ELR (cell line): ENCODE measurements at places on chromosomes 3 and 15.
A peak's percentile ranks its signal among the peaks of the same experiment; 100 is the strongest.

DNA sequence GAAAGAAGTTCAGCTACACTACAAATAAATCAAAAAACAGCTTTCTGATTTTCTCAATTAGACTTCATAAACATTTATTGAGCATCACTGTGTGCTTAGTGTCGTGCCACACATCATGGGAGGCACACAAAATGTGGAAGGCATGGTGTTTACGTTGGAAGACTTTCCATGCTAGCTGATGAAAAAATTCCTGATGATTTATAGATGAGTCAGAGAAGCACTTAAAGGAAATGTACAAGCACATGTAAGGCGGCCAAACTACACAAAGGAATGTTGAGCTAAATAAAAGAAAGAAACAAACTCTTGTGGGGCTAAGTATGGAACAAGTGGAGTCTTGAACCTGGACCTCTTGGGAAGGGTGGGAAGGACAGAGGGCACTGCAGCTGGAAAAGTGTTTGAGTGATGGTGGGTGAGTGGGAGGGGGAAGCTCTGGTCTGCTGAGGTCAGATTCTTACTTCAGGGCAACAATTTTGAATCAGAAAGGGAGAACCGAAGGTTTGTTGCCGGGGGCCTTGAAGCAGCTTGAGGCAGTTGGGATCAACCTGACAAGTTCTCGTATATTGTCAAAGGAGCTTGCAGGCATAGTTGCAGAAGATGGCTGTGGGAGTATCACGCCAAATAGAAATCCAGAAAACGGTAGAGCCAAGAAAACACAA is 66.9 kb downstream of the FOXB1 start:
- DNase-seq, result peak; percentile 92

- DNase-seq, result peak; percentile 33
Observed at GRCh38 chr3:196947136-196947859, 5.0 kb upstream of the NCBP2 start.

DNA sequence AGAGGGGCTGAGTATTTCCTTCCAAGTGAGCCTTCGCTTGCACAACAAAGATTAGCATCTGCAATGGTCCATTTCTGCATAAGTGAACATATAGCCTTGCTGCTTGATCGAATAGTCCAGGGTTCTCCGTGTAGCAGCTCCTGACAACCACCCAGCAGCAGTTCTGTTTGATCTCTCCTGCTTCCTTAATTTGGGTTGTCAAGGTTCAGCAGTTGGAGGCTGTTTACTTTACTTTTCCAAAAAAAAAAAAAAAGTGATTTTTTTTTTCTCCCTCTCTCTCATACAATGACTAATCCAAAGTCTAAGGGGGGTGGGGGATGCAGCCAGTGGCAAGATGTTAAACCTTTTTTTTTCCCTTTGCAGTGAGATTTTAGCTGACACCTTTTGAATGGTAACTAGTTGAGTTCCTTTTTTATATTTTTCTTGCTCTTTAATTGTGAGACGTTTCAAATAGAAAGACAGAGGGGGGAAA is 3.6 kb downstream of the FOXP1 start:
- DNase-seq, result peak; percentile 57

DNA sequence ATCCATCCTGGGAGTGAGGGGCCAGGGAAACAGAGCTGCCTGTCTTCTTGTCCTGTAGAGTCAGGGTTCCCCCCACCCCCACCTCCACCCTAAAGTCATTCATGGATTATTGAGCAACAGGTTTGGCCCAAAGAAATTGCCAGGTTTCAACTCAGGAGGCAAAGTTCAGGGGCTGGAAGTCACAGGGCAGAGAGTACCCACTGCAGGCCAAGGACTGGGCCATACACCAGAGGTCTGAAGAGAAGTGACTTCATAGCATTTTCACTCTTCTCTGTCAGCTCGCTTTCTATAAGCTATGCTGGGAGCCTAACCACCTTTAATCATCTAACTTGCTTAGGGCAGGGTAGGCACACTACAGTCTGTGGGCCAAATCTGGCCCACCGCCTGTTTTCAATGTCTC is 50.1 kb downstream of the STARD5 start:
- no peak for DNase-seq

DNA sequence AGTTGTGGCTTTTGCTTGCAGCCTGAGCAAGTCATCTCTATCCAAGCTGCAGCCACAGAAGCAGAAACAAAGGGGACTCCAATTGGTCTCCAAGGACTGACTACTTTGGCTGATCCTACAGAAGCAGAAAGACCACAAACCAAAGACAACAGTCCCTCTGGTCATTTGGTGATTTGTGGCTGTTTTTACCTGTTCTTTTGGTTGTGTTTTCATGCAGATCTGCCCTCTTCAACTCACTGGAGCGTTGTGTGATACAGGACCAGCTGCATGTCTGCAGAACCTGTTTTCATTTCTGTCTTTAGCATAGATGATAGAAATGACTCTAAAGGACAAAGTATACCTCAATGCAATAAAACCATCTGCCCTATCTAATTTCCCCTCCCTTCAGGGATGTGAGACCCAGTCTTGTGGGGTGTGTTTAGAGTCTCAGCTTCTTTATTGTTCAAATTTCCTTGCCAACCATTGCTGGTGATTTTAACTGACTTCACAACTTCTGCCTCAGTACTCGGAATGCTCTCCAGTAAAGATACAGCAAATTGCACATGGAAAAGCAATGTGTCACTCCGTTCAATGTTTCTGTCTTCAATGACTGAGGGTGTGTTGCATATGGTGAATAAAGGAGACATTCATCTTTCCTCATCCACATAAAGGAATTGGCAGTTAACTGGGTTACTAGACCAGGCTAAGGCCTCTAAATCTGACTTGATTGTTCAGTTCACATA is 48.9 kb upstream of the SLC7A14 start:
- DNase-seq, result no peak

DNA sequence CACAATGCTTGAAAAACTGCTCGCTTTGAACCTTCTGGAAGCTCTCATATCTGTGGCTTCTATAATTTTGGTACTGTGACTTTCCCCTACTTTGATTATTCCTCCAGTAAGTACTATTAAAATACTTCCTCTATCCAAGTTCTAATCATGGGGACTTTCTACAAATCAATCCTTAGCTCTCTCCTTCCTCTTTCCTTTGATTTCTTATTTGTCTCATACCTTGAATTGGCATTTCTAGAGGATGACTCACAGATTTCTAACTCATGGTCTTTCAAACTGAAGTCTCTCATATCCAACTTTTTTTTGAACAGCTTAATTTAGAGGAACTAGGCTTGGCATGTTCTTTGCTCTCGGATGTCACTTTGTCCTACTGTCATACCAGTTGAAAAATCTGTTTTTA is 241.8 kb downstream of the TBC1D5 start:
- DNase-seq, result peak; percentile 73

DNA sequence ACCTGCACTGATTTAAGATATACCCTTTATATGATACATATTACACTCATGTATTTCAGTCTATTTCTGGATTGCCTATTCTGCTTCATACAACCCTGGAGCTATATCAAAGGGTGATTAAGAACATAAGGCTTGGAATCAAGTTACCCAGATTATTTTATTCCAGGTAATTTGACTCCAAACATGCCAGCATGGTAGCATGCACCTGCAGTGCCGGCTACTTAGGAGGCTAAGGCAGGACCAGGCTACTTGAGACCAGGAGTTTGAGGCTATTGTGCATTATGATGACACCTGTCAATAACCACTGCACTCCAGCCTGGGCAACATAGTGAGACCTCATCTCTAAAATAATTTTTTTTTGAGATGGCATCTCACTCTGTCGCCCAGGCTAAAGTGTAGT is 50.4 kb upstream of the NEO1 start:
- no peak for DNase-seq

GRCh38 chr3:188351648-188352047 is 197.7 kb downstream of the LPP start:
- DNase-seq, result no peak

- DNase-seq, result no peak
Observed at GRCh38 chr3:42800251-42800650, 4.0 kb downstream of the HIGD1A start.

DNA sequence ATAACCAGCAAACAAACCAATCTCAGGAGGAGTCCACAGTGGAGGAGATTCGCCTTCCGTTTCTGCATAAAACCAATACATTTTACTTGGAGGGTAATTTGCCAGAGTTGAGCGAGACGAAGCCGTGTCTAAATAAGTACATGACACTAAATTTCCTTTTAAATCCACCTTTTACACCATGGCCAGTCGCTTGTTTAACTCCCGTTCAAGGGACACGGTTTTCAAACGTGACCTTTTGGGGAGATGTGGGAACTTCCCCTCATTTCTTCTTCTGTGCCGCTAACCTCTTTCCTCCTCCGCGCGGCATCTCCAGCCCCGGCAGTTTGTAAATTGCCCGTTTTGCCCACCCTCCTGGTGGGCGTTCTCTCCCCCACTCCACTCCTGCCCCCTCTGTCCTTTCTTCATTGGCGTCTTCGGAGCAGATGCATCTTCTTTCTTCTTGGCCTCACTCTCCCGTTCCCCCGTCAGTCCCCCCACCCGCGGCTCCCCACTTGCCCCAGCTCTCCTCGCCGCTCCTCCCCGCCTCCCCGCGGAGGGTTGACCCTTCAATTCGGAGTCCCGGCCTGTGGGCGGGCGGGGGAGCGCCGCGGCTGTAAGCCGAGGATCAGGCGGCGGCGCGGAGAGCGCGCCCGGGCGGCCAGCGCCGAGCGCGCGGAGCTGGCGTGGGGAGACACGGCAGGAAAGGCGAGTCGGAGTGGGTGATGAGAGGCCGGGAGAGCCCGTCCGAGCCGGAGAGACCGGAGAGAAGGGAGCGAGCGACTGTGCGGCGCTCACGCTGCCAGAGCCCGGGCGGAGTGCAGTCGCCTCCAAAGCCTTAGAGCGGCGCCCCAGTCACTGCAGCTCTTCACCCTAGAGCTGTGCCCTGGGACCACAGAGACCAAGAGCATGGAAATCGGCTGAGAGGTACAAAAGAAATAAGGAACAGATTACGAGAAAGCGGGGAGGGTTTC is at the start of gene NLGN1:
Gene NLGN1, plus strand, starts transcription at position 584 of the 950 bp plus-strand sequence.
- peak; percentile 67 for DNase-seq

GRCh38 chr3:129046037-129046731 is 14.4 kb upstream of the GP9 start:
- DNase-seq, result no peak

DNA sequence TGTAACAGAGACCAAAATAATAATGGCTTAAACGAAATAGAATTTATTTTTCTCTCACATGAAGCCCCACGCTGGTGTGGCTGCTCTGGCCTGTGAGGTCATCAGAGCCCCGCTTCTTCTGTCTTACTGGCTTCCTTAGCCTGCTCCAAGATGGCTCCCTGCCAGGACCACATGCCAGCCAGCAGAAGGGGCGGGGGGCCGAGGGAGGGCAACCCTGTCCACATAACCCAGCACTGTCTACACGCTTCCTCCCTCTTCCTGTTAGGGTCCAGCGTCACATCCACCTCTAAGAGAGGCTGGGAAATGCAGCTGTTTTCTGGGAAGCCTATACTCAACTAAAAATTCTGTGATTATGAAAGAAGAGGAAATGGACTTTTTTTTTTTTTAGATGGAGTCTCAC is 107.9 kb upstream of the DLG1 start:
- DNase-seq, result no peak

DNA sequence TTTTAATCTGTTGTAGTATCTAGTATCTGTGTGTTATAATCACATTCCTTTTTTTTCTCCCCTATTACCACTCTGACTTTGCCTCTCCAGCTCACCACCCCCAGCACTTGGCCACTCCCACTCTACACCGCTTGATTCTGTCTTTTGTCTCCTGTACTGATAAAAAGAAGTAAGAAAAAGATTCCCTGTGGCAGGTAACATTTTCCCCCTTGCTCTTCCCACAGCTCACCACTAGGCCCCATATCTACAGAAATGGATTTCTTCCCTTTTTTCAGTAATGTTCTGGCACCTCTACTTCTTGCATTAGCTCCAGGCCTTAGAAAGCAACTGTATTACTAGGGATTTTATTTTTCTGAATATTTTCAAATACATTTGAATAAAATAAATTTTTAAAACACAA is 25.6 kb downstream of the KCNH8 start:
- no peak for DNase-seq

GRCh38 chr3:150449169-150449721 is 41.1 kb downstream of the TSC22D2 start:
- DNase-seq, result peak; percentile 90

DNA sequence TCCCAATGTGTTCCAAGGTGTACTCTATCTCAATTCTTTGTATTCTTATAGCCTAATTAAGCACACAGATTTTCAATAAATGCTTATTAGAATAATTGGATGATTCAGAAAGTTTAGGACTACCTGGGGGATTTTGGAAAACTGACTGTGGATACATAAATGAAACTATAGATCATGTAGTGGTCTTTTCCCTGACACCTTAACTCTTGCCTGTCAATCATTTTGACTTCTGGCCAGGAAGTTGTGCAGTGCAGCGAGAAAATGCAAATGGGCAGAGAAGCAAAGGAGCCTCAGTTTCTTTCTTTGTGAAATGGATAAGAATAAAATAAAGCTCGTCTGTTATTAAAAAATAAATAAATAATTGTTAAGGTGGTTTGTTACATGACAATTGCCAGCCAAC is 47.4 kb upstream of the DCLK3 start:
- DNase-seq, result no peak

DNA sequence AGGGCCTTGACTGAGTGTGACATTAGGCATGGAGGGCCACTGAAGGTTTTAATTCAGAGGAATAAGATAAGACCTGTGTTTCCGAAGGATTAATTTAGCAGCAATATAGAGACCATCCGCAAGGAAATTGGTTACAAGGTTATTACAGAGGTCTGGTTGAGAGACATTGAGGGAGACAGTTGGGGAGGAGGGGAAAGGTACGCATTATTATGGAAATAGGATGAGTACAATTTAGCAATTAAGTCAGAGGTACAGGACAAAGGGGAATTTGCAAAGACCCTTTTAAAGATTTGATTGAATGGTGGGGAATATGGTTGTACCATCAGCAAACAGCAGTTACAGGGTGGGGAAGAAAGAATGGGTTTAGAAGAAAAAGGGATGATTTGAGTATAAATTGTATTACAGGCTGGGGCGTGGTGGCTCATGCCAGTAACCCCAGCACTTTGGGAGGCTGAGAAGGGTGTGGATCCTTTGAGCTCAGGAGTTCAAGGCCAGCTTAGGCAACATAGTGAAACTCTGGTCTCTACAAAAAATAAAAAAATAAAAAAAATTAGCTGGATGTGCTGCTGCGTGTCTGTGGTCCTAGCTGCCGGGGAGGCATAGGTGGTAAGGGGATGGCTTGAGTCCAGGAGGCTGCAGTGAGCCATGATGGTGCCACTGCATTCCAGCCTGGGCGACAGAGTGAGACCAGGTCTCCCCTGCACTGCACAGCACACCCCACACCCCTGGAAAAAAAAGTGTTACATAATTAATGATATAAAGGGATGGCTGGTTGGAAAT is 11.3 kb downstream of the ARL8B start:
- no peak for DNase-seq

- peak; percentile 31 for DNase-seq
Observed at GRCh38 chr3:59422312-59422711, 372.5 kb upstream of the CFAP20DC start.

- peak; percentile 67 for DNase-seq
Observed at GRCh38 chr15:32994810-32995424, 199.6 kb downstream of the FMN1 start.

DNA sequence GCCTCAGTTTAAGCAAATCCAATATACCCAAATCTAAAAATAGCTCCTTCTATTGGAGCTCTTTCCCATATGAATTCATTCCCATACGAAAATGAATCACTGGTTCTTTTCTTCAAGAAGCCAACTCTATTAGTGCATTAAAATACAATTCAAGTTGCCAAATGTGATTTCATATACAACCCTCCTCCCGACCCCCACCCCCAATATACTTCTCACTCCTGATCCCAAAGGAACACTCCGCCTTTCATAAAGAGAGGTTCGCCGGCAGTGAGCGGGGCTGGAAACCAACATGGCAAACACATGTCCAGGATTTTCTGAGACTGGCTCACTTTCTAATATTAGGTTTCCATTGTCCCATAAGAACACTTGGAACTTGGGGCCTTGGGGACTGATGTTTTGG is 48.5 kb downstream of the MAGEF1 start:
- no peak for DNase-seq
